ENCODE measurements at places on chromosomes 1 and 21.

- no peak for DNase-seq
These were observed 621.0 kb downstream of the NPHP4 start for GRCh38 chr1:5371270-5371669.

DNA sequence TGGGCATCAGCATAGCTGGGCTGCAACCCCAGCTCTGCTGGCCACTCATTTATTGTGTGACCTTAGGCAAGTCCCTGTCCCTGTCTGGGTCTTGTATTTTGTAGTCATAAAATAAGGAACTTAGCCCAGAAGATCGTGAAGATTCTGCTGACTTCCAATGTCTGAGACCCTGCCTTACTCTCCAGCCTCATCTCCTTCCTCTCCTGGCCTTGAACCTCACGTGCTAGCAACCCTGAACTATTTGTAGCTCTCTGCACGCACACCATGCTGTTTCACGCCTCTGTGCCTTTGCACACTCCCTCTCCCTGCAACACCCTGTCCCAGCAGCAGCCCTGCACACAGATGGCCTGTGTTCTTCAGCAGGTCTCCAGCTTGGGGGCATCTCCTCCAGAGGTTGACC, 121.1 kb downstream of the LACTBL1 start:
- no peak for DNase-seq

- no peak for DNase-seq
These were observed 2.7 kb downstream of the AMPD2 start for GRCh38 chr1:109622137-109622892.

DNA sequence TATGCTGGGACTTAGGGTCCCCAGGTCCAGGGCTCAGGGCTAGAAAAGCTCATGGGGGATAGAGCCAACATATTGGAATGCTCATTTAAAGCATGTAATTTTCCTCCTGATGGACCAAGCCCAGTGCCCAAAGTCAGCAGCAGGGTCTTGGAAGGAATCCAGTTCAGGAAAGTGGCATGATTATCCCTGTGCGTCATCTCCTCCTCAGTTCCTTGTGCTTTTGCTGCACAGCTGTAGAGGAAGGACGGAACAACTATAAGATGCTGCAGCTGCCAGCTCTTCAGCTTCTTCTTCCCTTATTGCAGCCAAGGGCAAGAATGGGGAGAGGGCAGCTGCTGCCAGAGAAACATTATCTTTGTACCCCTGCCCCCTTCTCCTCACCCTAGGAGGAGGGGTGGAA, 58.4 kb downstream of the OVGP1 start:
- DNase-seq = no peak

DNA sequence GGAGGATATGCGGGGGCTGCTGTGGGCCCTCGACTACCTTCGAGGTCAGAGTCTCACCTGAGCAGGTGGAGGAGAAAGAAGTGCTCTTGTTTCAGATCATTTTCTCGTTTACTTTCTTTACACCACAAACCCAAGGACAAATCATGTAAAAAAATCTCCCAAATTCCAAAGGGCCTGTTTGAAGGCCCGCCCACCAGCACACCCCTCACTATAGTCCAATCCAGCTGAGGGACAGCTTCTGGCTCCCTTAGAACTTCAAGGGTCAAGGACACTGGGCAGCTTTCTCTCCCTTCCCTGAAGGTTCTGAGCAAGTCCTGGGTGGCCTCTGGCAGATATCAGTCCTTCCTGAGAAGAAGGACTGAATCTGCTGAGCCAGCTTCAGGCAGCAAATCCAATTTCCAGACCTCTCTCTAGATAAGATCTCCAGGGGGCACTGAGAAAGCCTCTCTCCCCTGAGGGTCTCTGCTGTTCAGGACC, 5.5 kb downstream of the STK40 start:
- no peak for DNase-seq

DNA sequence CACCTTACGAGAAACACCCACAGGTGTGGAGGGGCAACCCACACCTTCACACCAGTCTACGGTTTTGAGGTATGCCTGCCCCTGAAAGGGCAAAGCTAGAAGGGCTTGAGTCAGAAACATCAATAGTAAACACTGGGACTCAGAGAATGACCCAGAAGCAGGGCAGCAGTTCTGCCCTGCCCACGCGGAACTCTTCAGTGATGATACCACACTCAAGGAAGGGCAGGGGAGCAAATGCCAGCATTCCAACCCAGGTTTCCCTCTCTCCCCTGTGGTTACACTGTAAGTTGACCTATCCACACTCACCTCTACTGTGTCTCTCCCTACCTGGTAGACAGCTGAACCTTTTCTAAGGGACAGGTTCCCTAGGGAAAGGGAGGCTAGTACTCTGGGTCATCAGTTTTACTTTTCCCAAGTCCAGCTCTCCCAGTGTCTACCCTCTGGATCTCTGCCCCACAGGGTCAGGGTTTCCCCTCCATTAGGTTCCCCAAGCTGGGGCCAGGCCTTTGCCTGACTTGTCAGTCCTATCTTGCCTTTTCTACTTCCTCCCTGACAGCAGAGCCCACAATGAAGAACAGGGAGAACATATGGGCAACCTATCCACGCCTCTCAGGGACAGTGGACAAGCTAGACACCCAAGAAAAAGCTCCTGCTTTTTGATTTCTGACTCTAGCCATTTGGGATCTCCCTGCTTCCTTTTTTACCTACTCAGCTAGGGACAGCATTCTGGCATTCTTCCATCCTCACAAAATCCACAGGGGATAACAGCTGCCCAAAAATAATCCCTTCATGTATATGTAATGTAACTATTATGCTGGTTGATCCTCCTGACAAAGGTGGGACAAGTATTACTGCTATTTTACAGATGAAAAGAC, 3.0 kb downstream of the F11R start:
- no peak for DNase-seq

DNA sequence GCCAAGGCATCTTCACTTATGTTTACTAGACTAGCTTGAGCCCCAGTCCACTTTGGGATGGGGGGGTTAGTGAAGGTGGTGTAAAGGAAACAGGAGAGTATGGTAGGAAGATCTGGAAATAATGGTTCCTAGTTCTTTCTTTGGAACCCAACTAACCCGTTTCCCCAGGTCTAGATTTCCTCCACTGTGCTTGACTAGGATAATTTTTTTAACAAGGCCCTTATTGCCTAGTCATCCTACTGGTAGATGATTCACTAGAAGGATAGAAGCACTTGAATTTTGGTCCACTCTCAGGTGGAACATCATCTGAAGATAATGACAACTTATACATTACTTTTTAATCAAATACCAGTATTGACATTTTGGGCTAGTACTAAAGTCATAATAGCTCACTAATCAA, 45.9 kb upstream of the MYOCOS start:
- DNase-seq = no peak
